ENCODE measurements at places on chromosomes 16 and 17. TPM values are rescaled to one million over a fixed set of nuclear protein-coding genes. Genes with fewer than 3 reads are reported as not detected.

DNA sequence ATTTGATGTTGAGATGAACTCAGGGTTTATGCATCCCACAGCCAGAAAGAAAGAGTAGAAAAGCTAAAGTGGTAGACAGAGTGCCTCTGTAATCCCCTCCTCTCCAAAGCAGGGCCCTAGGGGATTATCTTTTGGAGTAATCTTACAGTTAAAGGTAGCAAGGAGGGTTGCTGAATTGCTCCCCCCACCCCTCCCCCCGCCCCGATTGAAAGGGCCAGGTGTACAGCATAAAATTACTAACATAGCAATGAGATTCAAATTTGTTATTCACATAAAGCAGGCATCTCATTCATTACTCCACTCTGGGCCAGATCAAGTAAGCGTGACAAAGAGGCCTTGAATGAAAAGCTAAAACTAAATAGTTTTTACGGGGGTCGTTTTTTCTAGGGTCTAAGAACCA lies 72.7 kb downstream of the STH start:
- DNase-seq = no peak

GRCh38 chr16:84599521-84600202 lies 18.2 kb downstream of the COTL1 start:
- DNase-seq = peak; percentile 94

GRCh38 chr17:59746849-59747445 lies 39.5 kb downstream of the VMP1 start:
- peak; percentile 45 for DNase-seq

DNA sequence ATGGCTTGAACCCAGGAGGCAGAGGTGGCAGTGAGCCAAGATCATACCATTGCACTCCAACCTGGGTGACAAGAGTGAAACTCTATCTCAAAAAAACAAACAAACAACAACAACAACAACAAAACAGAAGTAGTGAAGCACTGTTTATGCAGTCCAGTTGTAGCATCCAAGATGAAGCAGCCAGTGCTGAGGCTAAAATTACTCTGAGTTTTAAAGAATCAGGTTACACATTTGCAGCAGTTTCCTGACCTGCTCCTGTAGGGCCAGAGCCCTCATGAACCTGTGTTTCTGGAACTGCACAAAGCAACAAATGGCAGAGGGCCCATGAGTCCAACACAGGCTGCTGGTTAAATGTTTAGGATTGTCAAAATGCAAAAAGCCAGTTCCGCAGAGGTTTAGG lies 499.5 kb upstream of the PSMD7 start:
- no peak for DNase-seq

- DNase-seq = no peak
Observed at GRCh38 chr17:42313773-42314566, 25.7 kb downstream of the STAT5A start.

- no peak for DNase-seq
Observed at GRCh38 chr17:80468781-80469493, 7.5 kb downstream of the NPTX1 start.

- DNase-seq = no peak
Observed at GRCh38 chr16:63813862-63814261, 1308.0 kb downstream of the CDH11 start.

- DNase-seq = no peak
Observed at GRCh38 chr16:15032547-15033308, 23.1 kb downstream of the NTAN1 start.

DNA sequence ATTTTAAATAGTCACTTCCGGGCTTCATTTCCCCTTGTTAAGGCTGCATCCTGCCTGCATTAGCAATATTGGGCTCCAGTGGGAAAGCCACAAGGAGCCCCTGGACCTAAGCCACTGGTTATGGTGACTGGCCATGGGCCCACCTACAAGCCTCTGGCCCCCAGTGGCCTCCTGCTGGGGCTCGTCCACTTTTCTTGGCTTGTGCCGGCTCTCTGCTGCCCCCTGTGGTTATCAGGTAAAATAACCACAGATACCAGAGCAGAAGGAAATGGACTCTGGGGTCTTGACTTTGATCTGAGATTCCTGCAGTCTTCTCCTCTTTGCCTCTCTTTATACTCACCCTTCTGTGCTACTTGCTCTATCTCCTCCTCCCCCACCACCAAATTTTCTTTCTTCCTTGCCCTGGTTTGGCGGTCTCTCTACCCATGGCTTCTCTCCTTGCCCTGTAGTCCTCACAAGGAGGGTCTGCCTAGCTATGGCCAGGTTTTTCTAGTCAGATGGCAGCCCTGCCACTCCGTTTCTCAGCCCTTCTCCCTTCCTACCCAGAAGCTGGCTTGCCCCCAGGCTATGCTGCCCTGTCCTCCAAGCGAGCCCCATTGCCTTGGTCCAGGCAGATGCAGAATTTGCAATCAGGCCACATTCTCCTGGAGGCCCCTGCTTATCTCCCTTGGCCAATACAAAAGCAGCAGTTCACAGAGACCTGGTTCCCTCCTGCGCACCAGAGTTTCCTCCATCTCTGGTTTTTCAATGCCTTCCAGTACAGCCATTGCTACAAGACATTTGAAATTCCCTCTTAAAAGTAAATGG lies 82.9 kb upstream of the RCVRN start:
- peak; percentile 57 for DNase-seq

DNA sequence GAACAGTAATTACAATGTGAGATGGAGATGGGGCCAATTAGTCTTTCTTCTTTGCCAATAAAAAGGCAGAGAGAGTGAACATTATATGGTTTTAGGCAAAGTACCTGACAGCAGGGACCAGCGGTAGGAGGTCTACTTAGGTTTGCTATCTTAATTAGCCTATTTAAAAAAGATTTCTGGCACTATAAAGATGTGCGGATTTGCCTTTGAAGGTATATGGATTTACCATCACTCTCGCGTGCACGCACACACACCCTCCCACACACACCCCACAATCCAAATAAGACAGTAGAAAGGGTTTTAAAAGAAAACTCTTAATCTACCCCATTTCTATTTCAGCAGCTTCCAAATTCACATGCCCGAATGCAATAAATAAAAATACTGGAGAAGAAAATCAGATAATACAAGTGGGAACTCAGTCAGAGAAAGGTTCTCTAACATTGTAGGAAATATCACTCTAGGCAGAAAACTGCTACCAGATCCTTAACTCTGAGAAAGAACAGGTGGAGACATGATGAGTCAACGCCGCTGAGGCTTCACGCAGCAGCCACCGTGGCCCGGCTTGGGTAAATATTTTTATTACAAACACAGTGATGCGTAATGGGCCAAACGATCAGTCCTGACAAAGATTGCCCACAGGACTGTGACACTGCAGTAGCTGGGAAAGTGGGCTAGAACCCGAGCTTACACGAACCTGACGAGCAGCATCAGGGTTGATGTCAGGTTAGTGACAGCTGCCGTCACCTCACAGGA lies 66.6 kb upstream of the AXIN2 start:
- no peak for DNase-seq

DNA sequence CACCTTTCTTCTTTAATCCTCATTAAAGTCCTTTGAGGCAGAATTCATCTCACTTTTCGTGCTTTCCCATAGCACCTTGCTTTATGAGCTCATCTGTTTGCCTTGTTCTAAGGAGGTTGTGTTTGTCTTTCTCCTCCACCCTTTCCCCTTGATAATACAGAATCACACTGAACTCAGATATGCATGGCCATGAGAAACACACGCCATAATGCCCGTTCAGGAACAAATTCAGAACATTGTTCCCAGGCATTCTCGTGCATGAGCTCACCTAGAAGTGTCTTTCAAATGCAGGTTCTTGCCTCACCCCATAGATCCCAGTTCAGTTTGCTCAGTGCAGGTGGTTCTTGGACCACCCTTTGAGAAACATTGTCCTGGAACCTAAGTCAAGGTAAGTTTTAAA lies 71.1 kb downstream of the TMEM114 start:
- no peak for DNase-seq

- no peak for DNase-seq
Observed at GRCh38 chr16:85216522-85217375, 104.5 kb upstream of the CIBAR2 start.

- no peak for DNase-seq
Observed at GRCh38 chr16:60204181-60204580, 1470.1 kb upstream of the GOT2 start.

- no peak for DNase-seq
Observed at GRCh38 chr17:49580981-49581647, 5.4 kb downstream of the NXPH3 start.

DNA sequence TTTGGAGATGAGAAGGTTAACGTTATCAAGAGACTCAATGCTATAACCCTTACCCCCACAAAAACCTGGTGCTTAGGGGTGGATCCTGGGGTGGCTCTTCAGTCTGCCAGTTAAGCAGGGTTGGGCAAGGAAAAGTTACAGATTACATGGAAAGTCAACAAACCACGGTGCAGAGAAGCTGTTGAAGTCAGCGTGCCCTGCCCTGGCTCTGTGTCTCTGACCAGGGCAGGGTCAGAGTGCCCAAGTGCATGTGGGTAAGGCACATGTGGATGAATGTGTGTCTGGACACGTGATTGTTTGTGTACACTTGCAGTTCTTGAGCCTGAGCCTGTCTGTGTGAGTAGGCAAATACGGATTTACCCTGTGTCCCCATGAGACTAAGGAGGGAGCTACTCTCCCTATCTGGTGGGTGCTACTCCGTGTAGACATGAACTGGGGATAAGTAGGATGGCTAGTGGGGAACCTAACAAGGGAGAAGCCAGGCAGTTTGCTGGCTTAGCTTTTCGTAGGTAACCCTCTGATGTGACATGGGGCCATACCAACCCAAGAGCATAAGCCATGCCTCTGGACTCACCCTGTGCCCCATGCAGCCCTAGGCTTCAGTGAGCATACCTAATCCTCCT lies 5.5 kb downstream of the IGFBP4 start:
- no peak for DNase-seq

DNA sequence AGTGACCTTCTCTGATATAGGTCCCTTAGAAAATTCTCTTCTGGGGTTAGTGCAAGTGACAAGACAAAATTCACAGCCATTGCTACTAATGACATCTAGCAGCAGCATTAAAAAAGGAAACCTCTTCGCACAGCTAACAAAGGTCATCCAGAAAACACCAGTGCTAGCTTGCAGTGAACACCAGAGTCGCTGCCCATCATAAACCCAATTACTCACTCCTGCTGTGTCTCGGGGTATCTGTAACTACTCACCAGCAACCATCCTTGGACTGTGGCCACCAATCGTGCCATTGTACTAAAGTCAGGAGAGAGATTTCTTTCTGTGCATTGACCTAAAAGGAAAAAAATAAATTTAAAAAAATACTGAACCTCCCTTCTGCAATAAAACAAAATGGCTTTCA lies 1494.7 kb upstream of the CDH8 start:
- no peak for DNase-seq

- no peak for DNase-seq
Observed at GRCh38 chr16:51184702-51185433, 33.8 kb upstream of the SALL1 start.

GRCh38 chr17:48472411-48473281 lies 42.6 kb upstream of the SKAP1 start:
- no peak for DNase-seq

- DNase-seq = no peak
Observed at GRCh38 chr17:19769946-19770652, 22.0 kb upstream of the ALDH3A1 start.

DNA sequence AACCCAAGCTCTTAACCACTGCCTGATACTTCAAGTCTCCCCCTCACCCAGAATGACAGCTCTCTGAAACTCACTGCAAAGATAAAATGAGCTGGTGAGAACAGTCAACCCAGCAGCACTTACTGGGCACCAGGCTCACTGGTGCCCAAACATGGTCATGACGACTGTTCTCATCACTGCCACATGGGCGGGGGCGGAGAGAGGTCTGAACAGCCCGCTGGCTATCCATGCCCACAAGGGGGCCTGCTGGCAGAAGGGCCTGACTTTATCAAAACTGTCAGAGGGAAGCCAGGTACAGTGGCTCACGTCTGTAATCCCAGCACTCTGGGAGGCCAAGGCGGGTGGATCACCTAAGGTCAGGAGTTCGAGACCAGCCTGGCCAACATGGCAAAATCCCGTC lies 4.0 kb downstream of the MYBBP1A start:
- no peak for DNase-seq

- DNase-seq = no peak
Observed at GRCh38 chr17:58321571-58322525, 6.7 kb downstream of the TSPOAP1 start.

DNA sequence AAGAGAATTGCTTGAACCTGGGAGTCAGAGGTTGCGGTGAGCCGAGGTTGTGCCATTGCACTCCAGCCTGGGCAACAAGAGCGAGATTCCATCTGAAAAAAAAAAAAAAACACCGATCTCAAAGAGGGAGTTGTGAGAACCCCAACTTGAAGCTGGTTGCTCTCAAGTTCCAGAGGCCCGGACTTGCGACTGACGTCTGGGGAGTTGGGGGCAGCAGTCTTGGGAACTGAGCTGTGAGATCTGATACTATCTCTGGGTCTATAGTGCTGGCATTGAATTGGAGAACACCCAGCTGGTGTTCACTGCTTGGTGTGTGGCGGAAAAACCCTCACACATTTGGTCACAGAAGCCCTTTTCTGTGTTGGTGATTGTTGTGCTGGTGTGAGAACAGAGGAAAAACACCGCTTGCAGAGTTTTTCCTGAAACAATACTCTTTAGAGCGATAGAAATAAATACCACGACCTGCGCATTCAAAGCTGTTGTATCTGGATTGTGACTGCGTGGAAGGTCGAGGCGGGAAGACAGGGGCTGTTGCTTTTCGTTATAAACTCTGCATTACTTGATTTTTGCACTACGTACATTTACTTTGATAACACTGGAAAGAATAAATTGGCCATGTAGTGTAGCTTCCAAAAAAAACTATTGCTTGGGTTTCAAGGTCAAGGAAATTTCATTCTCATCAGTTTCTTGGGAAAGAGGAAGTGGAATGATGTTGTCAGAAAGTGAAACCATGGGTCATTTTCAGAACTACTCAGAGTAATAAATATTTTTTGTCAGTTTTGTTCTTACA lies 8.8 kb downstream of the SCIMP start:
- DNase-seq = peak; percentile 58

TMEM95 gene
- not detected for polyA plus RNA-seq

SIAH1 gene
- polyA plus RNA-seq = 4.9 TPM

KNOP1 gene
- polyA plus RNA-seq = 1.5 TPM

ANKRD13B gene
- polyA plus RNA-seq = 0.37 TPM

GABARAPL2 gene
- polyA plus RNA-seq = 302 TPM

CCL3 gene
- polyA plus RNA-seq = 382 TPM

HIC1 gene
- polyA plus RNA-seq = 0.30 TPM

RBBP6 gene
- 48.3 TPM for polyA plus RNA-seq

SLFN14 gene
- polyA plus RNA-seq = 0.12 TPM

OR1F1 gene
- polyA plus RNA-seq = not detected

SEZ6L2 gene
- polyA plus RNA-seq = not detected

RMI2 gene
- 0.15 TPM for polyA plus RNA-seq

TP53TG3C gene
- not detected for polyA plus RNA-seq

CLEC10A gene
- 61.9 TPM for polyA plus RNA-seq

All from CD14-positive monocyte (primary cell).